ENCODE measurements at places on chromosomes 4 and X.

DNA sequence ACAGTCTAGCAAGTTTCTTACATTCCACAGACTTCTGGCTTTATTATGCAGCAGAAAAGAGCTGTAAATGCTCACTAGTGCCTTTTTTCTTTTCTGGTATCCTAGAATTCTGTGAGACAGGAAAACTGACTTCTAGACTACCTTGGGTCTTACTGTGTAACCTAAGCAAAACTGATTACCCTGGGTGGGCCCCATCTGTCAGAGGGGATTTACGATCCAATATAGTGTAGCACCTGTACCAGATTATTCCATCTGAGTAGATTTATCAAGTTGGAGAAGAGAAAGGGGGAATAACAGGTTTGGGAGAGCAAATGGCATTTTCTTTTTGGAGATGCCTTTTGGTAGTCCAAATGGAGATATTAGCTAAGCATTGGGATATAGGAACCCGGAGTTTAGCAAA, 46.7 kb downstream of the FSTL5 start:
- no peak for DNase-seq

DNA sequence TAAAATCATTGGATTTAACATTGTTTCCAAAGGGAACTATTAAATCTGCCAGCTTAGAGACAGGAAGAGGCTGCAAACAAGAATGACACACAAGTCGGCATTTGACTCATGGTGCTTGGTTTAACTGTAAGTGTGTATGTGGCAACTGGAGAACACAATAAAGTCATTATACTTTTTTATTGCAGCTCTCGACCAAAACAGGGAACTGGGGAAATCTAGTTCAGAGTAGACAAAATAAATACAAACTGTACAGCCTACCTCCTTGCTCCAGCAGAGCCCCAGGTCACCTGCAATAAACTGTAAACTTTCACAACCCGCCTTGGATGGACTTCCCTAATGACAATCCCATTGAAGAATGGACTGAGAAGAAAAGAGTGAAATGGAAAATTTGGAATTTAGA, 24.0 kb downstream of the NPY5R start:
- DNase-seq: no peak

GRCh38 chr4:36115312-36115711, 129.0 kb downstream of the ARAP2 start:
- no peak for DNase-seq

GRCh38 chrX:47523713-47524166, 37.3 kb upstream of the ARAF start:
- DNase-seq: no peak

GRCh38 chr4:186669159-186669731, 54.4 kb downstream of the FAT1 start:
- DNase-seq: no peak

DNA sequence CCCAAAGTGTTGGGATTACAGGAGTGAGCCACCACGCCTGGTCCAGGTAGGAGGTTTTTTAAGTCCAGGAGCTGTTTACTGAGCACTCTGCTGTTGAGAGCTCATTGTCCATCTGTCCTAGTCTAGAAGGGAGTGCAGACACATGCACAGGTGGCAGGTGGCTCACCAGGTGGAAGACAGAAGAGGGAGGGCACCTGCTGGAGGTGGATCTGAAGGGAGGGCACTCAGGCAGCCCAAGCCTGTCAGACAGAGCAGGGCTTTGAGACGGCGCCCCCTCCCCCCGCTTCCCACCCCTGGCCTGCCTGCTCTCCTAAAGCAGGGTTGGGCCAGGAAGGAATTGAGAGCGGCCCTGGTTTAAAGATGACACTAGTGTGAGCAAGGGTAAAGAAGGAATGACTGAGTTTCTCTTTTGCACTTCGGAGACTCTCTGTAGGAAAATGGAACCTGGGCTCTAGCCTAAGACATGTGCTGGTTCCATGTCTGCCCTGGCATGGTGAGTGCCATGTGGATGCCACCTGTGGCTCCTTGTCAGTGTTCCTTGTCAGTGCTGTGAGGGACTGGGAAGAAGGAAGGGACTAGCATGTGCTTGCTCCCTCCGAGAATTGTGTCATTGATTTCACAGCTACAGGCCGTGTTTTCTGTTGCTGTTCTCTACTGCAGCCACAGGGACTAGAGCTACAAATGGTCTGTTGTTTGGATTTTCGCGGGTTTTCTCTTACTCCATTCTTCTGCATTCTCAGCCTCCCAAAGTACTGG, 108.6 kb downstream of the TNIP2 start:
- no peak for DNase-seq

All from hematopoietic multipotent progenitor cell (in vitro differentiated cells).